ENCODE measurements at places on chromosomes 1 and 21.

DNA sequence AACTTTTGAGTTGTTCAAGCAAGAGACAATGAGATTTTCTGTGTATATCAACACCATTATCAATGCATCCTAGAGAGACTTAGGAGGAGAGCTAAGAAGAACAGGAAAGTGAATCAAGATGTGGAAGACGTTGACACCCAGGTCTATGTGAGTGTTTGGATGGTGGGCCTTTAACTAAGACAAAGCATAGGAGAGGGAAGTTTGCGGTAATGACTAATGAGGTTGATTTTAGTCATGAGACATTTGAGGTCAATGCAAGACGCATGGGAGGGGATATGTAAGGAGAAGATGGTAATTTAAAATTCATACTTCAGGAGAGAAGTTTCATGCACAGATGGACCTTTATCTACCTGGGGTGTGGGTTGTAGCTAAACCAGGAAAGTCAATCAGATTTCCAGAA, 269.6 kb downstream of the VAV3 start:
- DNase-seq: no peak

GRCh38 chr1:117036018-117036461, 24.1 kb upstream of the TTF2 start:
- no peak for DNase-seq

DNA sequence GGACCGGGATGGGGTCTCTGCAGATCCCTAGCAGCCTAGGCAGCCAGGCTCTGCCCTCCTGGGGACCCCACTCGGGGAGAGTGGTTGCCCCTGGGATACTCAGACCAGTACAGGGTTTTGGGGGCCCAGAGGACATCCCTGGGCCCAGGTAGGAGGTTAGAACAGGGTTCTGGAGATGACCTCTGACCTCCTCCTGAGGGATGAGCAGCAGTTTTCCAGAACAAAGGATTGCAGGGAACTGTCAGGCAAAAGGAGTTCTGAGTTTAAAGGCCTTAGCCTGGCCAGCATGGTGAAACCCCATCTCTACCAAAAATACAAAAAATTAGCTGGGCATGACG, 20.4 kb upstream of the VPS13D start:
- DNase-seq: no peak

DNA sequence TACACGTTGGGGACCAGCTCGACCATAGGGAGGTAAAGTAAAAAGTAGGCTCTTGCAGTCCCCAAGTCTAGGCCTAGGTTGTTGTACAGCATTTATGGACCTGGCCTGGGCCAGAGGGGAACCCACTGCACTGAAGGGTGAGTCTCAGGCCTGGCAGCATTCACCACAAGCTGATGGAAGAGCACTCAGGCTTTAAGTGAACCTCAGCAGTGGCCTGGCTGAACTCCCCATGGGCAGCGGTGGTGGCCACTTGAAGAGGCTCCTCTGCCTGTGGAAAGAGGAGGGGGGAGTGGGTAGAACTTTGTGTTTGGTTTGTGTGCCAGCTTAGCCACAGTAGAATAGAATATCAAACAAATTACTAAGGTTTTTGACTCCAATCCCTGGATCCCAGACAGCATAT, 176.2 kb upstream of the PRMT6 start:
- DNase-seq: no peak

GRCh38 chr1:228058949-228059633, 23.4 kb upstream of the ARF1 start:
- no peak for DNase-seq

DNA sequence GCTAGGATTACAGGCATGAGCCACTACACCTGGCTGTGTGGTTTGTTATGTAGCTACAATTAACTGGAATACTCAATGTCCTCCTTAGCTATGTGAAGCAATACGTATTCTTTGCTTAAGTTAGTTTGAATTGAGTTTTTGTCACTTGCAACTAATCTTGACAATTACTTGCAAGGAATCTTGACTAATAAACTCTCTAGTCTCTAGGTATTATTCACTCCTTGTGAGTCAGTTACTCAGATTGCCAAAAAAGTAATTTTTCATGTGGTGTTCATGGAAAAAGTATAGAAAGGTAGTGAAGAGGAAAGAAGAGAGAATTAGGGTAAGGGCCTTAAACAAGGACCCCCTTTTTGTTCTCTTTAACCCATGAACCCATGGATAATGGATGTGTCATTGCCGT, 7.6 kb upstream of the SNX27 start:
- DNase-seq: no peak

- DNase-seq: no peak
Observed at GRCh38 chr21:44285138-44285992, at the start of gene AIRE. Gene AIRE, plus strand, starts transcription at chr21:44285876. Its CDS starts 131 bp downstream, at chr21:44286007.

GRCh38 chr1:47326271-47326670, 7.3 kb upstream of the CMPK1 start:
- DNase-seq: no peak

- no peak for DNase-seq
Observed at GRCh38 chr1:29119121-29119929, 4.4 kb downstream of the TMEM200B start.

DNA sequence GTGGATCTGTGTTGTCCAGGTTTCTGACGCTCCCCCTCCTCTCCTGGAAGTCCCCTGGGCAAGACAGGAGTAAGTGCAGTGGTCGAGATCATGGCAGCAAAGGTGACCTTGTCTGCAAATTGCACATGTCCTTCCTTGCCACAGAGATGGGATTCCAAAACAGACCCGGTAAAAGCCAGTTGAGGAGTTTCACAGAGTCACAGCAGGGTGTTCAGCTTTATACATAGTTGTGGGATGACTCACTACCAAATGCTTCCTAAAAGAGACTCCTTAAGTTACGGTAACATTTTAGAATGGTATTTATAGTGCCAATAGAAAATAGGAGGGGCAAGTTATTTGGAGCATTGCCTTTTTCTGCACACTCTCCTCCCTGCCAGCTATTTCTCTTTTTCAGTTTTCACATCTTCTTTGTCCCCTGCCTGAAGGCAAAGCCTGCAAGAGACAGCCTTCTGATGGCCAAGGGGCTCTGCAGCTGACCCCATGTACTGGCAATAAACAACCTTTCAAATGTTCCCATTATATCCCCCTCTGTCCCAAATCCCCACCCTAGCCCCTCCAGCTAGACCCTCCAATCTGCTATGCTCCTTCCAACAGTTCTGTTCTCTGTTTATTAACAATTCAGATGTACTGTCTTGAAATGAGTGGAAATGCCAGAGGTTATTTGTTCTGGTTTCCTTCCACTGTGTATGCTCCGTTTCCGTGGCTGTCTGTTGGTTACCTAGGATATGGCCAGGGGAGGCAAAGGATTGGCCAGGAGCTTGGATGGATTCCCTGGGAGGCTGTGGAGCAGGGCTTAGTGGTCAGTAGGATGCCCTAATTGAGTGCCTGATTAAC, 115.0 kb downstream of the TGFB2 start:
- DNase-seq: peak; percentile 84
